ENCODE measurements at places on chromosomes 6 and 20.

DNA sequence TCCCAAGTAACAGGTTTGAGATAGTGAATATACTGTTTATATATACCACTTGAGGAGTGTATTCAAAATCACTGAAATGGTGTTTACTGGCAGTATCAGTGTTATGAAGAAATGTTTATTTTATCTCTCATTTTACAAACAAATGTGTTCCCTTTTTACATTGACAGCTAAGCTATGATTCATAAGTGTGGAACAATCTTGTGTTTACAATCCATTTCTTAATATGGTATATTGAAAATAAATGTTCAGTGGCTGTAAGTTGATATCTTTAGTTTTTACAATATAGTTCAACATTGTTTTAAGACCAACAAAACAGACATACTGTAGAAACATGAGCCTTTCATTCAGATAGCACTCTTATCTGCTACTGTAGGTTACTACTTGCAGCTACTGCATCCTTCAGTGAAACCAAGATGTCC lies 14.3 kb downstream of the PHF3 start:
- no peak for DNase-seq

- no peak for DNase-seq
Measured at GRCh38 chr6:100948381-100949133, 67.4 kb upstream of the ASCC3 start.

- no peak for DNase-seq
Measured at GRCh38 chr6:115613488-115613887, 447.2 kb downstream of the FRK start.

DNA sequence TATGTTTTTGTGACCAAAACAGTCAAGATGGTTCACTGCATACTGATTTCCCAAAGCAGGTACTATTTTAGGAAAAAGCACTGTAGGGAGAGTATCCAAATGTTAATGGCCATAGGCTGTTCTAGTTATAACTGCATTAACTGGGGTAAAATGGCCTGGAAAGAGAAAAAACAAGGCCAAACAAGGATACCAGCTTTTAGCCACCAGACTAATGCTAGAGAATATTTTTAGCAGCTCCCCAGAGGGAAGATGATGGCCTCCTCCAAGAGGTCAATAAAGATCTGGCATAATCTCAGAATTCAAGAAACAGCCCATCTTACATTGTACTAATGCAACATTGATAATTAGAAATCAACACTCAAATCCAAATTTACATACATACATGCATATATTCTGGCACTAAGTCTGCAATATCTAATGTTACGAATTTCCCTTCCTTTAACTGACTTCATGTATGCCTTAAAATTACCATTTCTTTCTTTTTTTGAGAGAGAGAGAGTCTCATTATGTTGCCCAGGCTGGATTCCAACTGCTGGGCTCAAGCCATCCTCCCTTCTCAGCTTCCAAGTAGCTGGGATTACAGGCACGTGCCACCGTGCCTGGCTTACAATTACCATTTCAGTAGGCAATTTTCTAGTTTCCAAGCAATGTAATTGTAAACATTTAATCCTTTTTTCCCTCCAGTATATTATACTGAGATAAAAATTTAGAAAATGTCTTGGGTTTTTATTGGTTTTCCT lies 9.3 kb downstream of the COX7A2 start:
- no peak for DNase-seq

GRCh38 chr6:144214029-144214428 lies 63.7 kb downstream of the STX11 start:
- DNase-seq: no peak

- DNase-seq: no peak
Measured at GRCh38 chr6:168201799-168202198, 117.8 kb downstream of the DACT2 start.

DNA sequence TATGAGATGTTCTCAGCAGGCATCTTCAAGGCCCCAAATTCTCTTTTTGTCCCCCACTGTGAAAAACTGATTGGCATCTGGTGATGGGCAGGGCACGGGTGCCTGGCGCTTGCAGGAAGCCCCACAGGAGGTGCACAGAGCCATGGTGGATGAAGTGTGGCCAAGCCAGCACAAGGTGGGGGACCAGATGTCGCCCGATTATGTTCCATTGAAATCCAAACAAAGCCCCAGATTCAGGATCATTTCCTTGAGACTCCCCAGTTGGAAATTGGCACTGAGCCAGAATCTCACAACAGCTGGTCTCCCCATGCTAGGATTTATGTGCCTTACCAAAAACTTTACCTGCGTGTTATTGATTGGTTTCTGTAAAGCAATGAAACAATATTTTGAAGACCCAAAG lies 186.1 kb downstream of the ADAT2 start:
- no peak for DNase-seq

- no peak for DNase-seq
Measured at GRCh38 chr20:62298577-62299249, 4.1 kb upstream of the ADRM1 start.

DNA sequence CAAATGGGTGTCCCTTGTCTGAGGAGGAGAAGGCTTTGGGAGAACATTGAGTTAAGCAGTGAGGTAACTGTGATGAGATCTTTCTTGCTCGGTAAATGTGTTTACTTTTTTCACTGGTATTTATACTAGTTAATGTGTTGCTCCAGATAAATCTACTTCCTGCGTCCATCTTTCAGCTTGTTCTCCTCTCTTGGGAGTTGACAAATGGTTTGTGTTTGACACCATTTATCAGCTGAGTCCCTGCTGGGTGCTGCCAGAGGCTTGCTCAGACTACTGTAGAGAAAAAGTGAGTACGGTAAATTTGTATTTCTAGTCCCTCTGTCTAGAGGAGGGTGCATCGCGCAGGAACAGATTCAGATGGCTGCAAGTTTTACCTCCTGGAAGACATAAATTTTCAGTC lies 8.3 kb upstream of the PRDM1 start:
- DNase-seq: no peak

GRCh38 chr20:58188527-58188926 lies 39.9 kb downstream of the ANKRD60 start:
- DNase-seq: no peak

DNA sequence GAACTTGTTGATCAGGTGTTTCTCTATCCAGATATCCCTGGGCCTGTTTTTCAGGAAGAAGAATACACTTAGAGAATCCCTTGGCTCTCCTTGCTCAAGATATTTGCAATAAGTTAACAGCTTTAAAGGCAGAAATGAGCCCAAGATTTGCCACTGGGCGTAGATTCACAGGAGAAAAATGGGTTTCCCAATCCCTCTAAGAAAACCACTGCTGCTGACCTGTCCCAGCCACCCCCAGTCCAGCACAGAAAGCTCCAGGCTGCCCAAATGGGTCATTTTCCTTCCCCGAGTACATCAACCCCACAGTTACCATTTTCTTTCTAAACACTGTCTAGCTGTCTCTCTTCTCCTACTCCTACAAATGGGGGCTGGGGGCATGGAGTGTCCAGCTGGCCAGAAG lies 67.3 kb downstream of the ANKRD60 start:
- no peak for DNase-seq

DNA sequence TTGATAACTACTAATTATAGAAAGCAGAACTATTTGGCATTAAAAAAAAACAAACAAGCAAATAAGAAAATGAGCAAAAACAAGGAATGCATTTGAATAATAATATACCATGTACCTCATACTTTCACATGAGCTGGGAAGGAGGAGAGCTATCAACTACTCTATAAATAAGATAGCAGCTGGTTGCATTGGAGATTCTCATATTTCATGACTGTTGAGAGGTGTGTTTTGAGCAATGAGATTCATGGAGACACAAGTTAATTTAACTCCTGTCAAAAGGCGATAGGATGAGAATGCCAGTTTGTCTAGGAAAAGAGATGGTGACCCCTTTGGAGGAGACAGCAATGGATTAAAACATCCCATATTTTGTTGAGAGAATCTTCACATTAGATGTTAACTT lies 348.8 kb upstream of the SPTLC3 start:
- DNase-seq: no peak

DNA sequence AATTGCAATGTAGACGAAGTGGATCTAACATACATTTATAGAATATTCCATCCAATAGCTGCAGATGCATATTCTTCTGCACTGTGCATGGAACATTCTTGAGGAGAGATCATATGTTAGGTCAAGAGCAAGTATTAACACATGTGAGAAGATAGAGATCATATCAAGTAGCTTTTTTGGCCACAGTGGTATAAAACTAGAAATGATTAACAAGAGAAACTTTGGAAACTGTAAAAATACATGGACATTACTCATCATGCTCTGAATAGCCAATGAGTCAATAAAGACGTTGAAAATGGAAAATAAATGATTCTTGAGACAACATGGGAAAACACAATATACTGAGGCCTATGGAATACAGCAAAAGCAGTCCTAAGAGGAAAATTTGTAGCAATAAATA lies 94.2 kb downstream of the STXBP5 start:
- no peak for DNase-seq

- DNase-seq: no peak
Measured at GRCh38 chr6:87742106-87742505, 40.1 kb upstream of the AKIRIN2 start.

DNA sequence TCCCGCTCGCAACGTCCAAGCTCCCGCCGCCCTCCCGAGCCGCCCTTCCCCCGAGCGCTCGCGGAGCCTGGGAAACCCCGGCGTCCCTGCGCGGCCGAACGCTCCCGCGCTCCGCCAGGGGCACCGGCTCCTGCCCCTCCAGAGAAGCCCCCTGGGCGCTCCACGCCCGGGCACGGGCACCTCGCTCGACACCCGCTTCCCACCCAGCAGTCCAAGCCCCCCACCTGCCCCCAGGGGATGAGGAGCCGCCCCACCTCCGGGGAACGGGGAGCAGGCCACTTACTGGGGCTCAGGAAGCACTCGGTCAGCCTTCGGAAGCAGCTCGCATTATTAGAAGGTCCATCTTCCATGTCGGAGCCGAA lies 1.4 kb downstream of the PDE10A start:
- DNase-seq: no peak

DNA sequence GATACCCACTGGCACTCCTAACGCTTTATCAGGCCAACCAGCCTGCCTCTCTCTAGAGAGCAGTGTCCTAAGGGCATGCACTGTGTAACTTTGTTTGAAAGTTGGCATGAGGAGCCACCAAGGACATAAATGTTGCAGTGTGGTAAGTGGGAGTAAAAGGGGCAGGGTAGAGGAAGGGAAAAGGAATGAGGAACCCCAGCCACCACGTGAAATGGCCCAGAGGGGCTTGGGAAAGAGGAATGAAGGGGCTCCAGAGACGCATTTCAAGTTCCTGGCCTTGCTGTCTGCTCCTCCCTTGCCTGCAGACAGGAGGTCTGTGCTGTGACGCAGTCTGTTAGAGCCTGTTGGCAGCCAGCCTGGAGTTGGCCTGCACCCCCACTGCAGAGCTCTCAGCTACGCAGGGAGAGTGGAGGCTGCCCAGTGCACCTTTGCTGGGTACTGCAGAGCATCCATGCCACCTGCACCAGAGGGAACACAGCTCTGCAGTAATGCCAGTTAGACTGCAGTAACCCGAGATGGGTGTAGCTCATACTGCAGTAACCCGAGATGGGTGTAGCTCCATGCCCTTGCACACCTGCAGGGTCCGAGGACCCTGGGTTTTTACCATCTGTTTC lies 86.8 kb upstream of the SNAP25 start:
- DNase-seq: peak; percentile 88

- DNase-seq: no peak
Measured at GRCh38 chr6:56527934-56528333, 114.8 kb downstream of the DST start.

- DNase-seq: no peak
Measured at GRCh38 chr6:125512621-125513020, 210.9 kb upstream of the HDDC2 start.

GRCh38 chr6:37188962-37189510 lies 19.1 kb downstream of the PIM1 start:
- no peak for DNase-seq

- DNase-seq: no peak
Measured at GRCh38 chr6:37005061-37005810, at the start of gene FGD2. TSS of gene FGD2 (plus strand) at chr6:37005655. CDS start at chr6:37005818, 163 bp downstream.

DNA sequence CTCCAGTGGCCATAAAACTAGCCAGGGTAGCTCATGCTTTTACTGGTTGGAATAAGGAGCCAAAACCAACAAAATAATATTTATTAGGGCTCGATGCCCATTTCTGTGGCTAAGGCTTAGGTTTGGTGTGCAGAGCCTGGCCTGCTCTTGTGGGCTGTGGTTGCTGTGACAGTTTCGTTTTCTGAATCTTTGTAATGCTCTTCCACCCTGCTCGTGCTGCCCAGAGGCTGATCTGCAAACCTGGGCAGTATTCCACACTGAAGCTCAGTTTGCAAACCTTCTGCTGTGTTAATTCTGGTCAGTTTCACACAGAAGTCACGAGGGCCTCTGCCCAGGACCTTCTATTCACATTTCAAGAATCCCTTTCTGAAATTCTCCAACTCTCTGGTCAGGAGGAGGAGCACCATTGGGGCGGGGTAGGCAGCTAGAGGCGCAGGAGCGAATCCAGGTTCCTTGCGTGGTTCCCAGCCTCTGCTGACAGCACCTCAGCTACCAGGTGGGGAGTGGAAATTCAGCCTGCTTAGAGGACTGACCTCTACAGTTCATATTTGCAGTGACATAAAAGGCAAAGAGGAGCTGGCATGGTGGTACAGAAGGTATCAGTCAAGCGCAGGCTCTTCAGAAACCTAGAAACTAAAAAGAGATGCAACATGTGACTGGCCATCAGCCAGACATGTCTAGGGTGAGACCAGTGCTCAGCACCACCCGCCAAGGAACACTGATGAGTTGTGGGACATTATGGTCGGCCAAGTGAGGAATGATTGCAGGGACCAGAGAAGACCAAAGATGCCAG lies 14.3 kb upstream of the C20orf144 start:
- peak; percentile 59 for DNase-seq

GRCh38 chr6:3453413-3454272 lies 3.2 kb downstream of the SLC22A23 start:
- no peak for DNase-seq

GRCh38 chr6:143556529-143556928 lies 45.0 kb upstream of the FUCA2 start:
- no peak for DNase-seq

- peak; percentile 51 for DNase-seq
Measured at GRCh38 chr20:21125072-21125848, 622 bp upstream of the KIZ start.
